ENCODE measurements at places on chromosomes 12 and 14. TPM values are rescaled to one million over a fixed set of nuclear protein-coding genes. Genes with fewer than 3 reads are reported as not detected.

GRCh38 chr12:59041241-59042121 is 121.2 kb upstream of the LRIG3 start:
- DNase-seq, result no peak

Gene ZDHHC22
- not detected for polyA plus RNA-seq

DNA sequence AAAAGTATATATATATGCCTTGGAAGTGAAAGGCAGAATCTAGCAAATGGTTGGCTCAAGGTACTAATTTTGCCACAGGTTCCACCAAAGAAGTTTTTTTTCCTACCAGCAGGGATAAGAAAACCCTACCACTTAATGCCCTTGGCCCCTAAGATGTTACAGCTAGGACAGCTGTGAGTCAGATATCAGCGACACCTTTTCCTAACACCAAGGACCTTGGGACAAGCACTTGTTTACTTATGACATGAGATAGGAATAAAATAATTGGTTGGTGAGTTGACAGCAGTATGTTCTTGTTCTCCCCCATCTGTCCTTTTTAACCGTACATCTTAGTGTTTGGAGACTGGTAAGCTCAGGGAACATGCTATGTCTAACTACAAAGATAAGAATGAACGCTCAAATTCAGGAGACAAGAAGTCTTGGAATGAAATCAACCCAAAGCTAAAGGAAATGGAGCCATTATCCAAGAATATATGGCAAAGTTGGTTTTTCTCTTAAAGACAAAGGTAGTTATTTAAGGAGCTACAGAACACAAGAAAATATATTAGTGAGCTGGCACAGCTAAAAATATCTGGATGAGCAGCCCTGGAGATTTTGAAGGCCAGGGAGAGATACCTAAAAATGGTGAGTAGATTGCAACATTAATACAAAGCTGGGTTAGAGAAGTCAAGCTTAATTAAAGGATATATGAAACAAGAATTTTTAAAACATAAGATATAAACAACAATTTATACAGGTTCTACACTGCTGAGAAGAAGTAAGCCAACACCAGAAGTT is 126.8 kb downstream of the TMTC1 start:
- DNase-seq, result no peak

Gene CLEC1A
- polyA plus RNA-seq, result 5.3 TPM

Gene HOXC9
- polyA plus RNA-seq, result 11.7 TPM

Measured in kidney (tissue), 22 donors.